ENCODE measurements at places on chromosomes 13 and 19.

- DNase-seq: no peak
Measured at GRCh38 chr19:11208561-11209471, 11.5 kb upstream of the KANK2 start.

- no peak for DNase-seq
Measured at GRCh38 chr19:40237791-40238190, 11.3 kb upstream of the CCNP start.

DNA sequence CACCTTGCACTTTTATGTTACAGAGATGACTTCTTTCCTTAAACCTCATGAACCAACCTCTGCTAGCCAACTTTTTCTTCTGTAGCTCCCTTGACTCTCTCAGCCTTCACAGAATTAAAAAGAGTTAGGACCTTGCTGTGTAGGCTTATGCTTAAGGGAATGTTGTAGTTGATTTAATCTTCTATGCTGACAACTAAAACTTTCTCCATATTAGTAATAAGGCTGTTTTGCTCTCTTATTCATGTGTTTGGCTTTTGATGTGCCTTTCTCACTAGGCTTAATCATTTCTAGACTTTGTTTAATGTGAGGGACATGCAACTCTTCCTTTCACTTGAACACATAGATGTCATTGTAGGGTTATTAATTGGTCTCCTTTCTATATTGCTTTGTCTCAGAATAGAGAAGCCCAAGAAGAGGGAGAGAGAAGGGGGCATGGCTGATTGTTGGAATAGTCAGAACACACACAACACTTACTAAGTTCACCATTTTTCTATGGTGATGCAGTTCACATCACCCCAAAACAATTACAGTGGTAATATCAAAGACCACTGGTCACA lies 509.5 kb downstream of the UQCRFS1 start:
- no peak for DNase-seq

DNA sequence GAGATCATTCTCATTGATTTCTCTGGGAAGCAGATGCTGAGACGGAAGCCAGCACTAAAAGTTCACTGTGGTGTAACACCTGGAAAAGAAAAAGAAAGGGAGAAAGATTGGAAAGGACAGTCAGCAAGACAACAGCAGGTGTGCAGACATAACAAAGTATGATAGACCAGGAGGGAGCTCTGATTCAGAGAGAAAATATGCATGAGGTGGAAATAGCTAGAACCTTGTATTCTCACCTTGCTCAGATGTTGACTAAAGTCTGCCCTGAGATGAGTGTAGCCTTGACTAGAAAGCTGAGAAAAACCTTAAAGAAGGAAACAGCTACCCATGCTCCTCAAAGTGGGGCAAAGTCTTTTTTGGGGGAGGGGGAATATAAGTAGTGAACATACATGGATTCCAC lies 1711.8 kb downstream of the EFNB2 start:
- DNase-seq: no peak

DNA sequence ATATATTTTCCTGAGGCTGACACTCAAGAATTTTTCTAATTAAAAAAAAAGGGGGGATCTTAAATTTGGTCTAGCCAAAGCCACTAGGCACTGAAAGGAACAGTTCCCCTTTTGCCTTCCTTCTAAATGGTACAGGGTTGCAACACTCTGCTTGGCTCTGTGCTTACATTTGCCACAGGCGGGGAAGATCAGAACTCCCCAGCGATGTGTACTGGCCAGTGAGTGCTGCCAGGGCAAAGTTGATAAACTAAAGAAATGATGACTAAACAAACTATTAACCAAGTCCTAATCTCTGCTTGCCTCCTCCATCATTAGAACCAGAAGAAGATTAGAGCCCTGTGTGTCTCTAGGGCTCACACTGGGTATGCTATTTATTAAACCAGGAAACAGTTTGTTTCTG lies 75.3 kb upstream of the SCEL start:
- no peak for DNase-seq

Measured in hindlimb muscle (tissue), 1 donor.